ENCODE measurements at places on chromosomes 7 and 10. TPM values are rescaled to one million over a fixed set of nuclear protein-coding genes. Genes with fewer than 3 reads are reported as not detected.

Gene H2AZ2
- 439 TPM for total RNA-seq

Gene EEF1AKMT2
- total RNA-seq = 22.3 TPM

Gene TDRD1
- not detected for total RNA-seq

Gene NODAL
- total RNA-seq = not detected

Gene GOLGA7B
- 10.4 TPM for total RNA-seq

Gene CPA2
- total RNA-seq = not detected

Gene RET
- 0.34 TPM for total RNA-seq

Gene ZMYND11
- total RNA-seq = 42.0 TPM

Gene COL17A1
- not detected for total RNA-seq

Gene ANKRD7
- 0.66 TPM for total RNA-seq

GRCh38 chr10:34147641-34148304 is 667.3 kb downstream of the PARD3 start:
- no peak overlapping the region for H3K4me3 ChIP-seq
- no peaks in the 10 kb centered on the region for H3K4me1 ChIP-seq
- peaks cover 2% of the 10 kb centered on the region for H3K27me3 ChIP-seq
- no peak overlapping the region for H3K27ac ChIP-seq

DNA sequence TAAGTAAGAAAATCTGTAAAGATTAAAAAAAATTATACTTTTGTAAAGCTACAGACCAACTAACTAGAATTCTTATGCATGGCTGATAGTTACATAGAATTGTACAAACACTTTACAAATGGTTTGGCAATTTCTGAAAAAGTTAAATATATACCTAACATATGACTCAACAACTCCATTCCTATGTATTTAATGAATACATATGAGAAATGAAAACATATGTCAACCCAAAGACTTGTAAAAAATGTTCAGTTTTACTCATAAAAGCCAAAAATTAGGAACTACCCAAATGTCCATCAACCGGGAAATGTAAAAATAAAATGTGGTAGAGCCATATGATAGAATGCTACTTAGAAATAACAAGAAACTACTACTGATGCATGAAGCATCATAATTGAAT is 152.6 kb upstream of the NRG3 start:
- DNase-seq = no peak
- H3K27me3 ChIP-seq = no peaks in the 10 kb centered on the region
- no peak overlapping the region for H3K27ac ChIP-seq
- no peak overlapping the region for H3K4me3 ChIP-seq
- H3K36me3 ChIP-seq = no peaks in the 10 kb centered on the region
- peaks cover 15% of the 10 kb centered on the region for H3K4me1 ChIP-seq

GRCh38 chr10:114332301-114333192 is 71.8 kb downstream of the AFAP1L2 start:
- H3K4me1 ChIP-seq = peaks cover 31% of the 10 kb centered on the region
- H3K36me3 ChIP-seq = no peaks in the 10 kb centered on the region
- no peak overlapping the region for H3K27ac ChIP-seq
- no peak overlapping the region for H3K4me3 ChIP-seq
- DNase-seq = no peak
- H3K27me3 ChIP-seq = no peaks in the 10 kb centered on the region

DNA sequence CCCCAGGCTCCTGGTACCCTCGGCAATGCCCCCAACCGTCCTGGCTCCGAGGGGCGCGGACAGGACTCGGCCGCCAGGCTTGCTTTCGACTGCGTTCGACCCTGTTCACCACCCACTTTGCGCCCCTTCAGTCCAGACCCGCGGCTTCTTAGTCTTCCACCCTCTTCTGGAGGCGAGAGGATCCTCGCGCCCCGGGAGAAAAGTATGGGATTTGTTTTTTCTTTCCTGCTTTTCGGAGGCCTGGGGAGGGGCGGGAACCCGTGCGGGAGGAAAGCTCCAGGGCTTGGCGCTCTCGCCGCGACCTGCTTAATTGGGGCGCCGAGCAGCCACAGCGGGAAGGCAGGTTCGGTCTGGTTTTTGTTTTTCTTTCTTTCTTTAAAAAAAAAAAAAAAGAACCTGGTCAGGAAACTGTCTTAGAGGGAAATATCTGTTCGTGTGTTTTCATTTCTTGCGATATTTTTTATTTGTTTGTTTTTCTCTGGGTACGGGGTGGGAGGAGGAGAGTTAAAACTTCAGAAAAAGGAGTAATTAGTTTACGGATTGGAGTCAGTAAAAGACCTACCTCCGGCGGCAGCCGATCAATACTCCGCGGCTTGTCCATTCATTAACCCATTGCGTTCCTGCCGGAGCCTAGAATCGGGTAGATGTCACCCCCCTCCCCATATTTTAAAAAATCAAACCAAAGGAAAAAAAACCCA is 1.6 kb downstream of the EMX2 start:
- H3K27ac ChIP-seq = peak overlapping the region; percentile 74
- peaks cover 20% of the 10 kb centered on the region for H3K4me1 ChIP-seq
- H3K36me3 ChIP-seq = peaks cover 2% of the 10 kb centered on the region
- DNase-seq = no peak

DNA sequence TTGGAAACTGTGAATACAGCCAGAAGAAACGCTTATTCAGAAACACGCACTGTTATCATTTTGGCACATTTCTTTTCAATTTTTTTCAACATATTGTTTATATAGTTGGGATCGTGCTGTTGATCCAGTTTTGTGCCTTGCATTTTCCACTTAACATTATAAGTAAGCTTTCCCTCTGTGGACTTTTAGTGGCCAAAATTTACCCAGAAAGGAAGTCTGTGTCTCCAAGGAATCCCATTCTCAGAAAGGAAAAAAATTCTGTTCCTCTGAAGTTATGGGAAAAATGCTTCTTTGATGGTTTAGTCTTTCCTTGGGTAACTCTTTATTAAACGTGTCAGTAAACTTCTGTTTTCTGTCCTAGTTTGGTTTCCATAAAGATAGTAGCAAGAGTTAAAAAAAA is 280.0 kb downstream of the REEP3 start:
- no peak overlapping the region for H3K27ac ChIP-seq
- H3K4me1 ChIP-seq = peaks cover 10% of the 10 kb centered on the region

DNA sequence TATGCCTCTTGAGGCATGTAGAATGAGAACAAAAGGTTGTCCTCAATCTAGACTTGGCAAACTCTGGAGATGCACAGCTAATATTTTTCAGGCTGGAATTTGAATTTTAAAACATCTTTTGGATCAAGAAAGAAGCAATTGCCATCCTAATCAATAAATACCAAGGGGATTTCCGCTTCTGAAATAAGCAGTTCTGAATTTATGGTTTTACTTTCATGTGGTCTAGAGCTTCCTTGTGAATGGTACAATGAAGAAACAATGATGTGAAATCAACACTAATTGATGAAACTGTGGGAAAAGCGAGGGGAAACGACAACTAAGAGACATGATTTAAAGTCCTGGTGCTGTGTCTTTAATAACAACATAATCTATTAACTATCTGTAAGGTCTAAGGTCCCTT is 1202.7 kb downstream of the SORCS3 start:
- H3K27ac ChIP-seq = no peak overlapping the region
- no peak for DNase-seq
- no peaks in the 10 kb centered on the region for H3K27me3 ChIP-seq

DNA sequence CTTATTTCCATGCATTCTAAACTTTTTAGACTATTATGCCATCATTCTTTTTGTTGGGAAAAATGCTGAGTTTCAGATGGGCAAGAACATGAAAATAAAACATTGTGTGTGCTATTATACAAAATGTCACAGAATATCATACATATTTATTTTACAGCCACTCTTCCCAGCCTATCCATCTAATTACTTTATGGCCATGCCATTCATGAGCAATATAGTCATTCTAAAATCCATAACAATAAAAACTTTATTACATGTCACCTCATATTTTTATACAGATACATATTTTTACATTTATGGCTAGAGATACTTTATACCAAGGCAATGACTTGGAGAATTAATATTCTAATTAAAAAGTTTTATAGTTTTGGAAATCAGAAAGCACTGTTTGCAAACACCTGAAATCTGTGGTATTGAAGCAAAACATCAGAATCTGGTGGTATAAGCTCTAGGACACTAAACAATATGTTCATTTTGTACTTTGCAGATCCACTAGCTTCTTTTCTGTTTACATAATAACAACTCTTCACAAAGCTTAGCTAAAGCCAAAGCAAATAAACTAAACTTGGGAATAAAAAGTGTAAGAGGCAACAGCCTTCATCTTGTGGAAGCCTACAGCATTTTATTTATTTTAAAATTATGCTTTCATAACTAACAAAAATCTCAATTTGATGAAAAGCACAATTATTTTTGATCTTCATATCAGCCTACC is 210.1 kb downstream of the RNLS start:
- peaks cover 14% of the 10 kb centered on the region for H3K4me1 ChIP-seq
- H3K36me3 ChIP-seq = peaks cover 2% of the 10 kb centered on the region
- no peak for DNase-seq
- H3K27ac ChIP-seq = no peak overlapping the region

DNA sequence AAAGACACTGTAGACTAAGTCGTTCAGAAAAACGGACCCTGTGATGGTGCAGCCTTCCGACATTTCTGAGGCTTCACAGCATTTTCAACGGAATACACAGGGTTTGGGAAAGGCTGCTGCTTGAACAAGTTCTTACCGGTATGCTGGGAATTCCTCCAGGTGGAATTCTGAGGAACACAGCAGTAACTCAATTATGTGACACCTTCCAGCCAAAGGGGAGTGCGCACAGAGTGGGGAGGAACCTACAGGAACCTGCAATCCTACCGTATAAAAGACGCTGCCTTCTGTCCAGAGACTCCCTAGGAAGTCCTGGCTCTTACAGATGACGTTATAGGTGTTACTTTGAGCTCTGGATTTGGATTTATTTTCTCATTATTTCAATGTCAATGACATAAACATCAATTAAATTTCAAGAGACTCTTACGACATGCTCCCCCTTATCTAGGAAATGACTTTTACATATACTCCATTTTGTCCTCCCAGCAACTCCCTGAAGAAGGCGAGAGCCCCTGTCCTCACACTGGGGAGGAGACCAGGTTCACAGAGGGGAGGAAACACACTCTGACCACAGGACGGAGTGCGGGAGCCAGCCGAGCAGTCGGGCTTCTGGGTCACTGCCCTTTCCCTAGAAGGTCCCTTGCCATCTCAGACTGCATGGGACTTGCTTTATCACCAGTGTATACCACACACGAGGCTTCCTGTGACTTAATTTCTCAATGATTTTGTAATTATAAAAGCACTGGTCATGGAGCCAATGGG is 27.9 kb downstream of the VIPR2 start:
- H3K36me3 ChIP-seq = no peaks in the 10 kb centered on the region
- H3K27me3 ChIP-seq = peaks cover 16% of the 10 kb centered on the region
- H3K27ac ChIP-seq = no peak overlapping the region
- peaks cover 5% of the 10 kb centered on the region for H3K4me1 ChIP-seq

- no peaks in the 10 kb centered on the region for H3K4me1 ChIP-seq
- no peak overlapping the region for H3K4me3 ChIP-seq
- peaks cover 12% of the 10 kb centered on the region for H3K27me3 ChIP-seq
- H3K27ac ChIP-seq = no peak overlapping the region
- H3K36me3 ChIP-seq = no peaks in the 10 kb centered on the region
- DNase-seq = no peak
Observed at GRCh38 chr10:14293526-14293925, 37.2 kb downstream of the FRMD4A start.

- H3K36me3 ChIP-seq = no peaks in the 10 kb centered on the region
- no peaks in the 10 kb centered on the region for H3K27me3 ChIP-seq
- H3K27ac ChIP-seq = no peak overlapping the region
Observed at GRCh38 chr10:132714986-132715775, 70.8 kb downstream of the NKX6-2 start.

DNA sequence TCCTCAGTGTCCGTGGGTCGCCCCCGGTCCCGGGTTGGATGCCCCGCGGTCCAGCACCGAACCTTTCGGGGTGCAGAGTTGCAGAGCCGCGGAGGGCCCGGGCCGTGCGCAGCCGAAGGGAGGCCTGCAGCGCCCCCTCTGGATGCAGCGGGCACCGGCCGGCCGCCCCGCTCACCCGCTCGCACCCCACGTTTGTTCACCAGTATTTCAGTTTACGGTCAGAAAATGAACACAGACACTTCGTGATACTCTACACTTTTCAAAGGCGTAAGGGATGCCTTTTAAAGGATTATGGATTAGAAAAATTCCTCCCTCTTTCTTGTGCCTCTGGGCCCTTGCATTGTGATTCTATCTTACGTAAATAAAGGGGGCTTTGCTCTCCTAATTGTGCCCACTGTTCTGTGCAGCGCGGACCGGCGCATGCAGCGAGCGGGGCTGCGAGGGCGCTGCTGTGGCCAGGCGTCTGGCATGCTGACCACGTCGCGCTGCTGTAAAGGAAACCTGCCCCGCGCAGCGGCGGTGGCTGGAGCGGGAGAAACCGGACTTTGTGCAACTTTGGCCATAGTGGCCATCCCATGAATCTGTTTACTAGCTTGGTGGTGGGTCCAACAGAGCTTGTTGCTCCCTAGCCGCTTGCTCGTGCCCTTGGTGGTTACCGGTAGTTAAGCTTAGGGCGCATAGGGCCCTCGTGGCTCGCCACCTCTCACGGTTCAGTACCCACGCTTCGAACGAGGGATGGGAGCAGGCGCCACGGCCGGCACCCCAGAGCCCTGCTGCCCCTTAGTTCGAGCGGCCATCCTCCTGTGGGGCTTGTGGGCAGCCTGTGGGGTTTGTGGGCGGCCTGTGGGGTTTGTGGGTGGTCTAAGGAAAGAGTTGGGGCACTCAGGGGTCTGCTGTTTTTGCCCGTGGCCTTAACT is 739 bp upstream of the MEST start:
- H3K27ac ChIP-seq = no peak overlapping the region
- H3K4me1 ChIP-seq = peaks cover 20% of the 10 kb centered on the region

DNA sequence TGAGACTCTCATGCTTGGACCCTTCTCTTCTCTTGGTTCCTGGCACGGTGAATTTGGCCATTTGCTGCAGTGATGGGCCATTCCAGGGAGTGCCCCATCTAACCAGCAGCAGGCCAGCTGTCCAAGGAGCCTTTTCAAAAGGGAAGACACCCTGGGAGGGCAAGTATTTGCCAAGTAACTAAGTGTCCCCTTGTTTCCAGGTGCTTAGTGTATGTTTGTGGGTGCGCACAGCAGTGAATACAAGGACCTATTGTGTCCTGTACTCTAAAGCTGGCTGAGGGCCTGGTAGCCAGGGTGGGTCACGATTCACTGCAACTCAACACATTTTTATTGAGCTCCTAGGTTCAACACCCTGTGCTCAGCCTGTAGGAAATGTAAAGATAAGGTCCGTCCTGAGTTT is 348.8 kb downstream of the RNLS start:
- H3K36me3 ChIP-seq = peaks cover 5% of the 10 kb centered on the region
- H3K27ac ChIP-seq = no peak overlapping the region
- DNase-seq = no peak

GRCh38 chr7:143885951-143886350 is 16.0 kb downstream of the TCAF1 start:
- H3K4me3 ChIP-seq = no peak overlapping the region
- DNase-seq = no peak
- peaks cover 22% of the 10 kb centered on the region for H3K27me3 ChIP-seq
- peaks cover 15% of the 10 kb centered on the region for H3K4me1 ChIP-seq
- H3K36me3 ChIP-seq = peaks cover 8% of the 10 kb centered on the region

All from activated CD8-positive, alpha-beta T cell treated with anti-CD3 and anti-CD28 coated beads, Interleukin-2, amount 10 ng/mL, durations not matched to agents 7 days and 5 days (primary cell).